ENCODE measurements at places on chromosomes 2 and 18.

DNA sequence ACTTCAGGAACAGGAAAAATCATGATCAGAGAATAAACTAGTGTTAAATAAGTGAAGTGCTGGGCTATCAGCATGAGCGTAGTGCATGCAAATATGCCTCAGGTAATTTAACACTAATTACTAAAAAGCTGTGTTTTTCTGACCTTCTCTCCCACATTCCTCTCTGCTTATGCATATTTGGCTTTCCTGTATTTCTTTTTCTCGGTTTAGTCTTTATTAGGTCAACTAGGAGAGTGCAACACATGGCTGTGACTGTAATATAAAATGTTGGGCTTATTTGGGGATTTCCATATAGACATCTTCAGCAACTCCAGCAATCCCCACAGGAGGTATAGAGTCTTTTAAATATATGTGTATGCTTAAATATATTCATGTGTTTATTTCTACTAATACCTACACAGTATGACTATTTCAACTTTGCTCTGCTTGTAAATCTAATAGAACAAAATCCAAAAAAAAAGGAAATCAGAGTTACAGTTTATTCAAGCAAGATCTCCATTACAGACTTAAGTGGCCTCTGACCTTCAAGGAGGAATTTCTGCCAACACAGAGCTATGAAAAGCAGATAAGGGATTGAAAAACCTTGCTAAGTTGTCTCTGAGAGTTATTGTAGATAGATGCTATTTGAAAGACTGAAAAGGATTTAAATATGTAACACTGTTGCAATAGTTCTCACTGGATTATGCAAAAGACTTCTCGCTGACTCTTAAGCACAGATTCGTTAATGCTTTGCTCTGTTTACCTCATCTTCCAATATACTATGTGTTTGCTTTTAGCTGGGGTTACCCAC is 359.5 kb upstream of the RGPD4 start:
- DNase-seq = no peak

DNA sequence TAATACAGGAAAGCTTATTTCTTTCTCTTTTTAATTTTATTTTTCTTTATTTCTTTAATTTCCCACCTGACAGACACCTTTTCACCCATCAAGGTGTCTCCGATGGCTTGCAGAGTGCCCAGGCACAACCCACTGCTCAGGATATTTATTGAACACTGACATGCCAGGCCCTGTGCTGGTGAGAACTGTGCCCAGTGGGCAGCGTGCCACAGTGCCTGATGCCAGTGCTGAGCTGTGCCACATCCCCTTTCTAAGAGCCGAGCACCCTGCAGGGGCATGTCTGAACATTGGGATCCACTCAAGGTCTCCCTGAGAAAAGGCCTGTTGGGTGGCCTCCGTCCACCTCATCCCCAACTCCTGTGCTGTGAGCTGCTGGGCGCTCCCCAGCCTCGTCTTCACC is 158.6 kb upstream of the RAB6C start:
- DNase-seq = no peak

GRCh38 chr2:32235315-32235714 is 29.4 kb downstream of the NLRC4 start:
- no peak for DNase-seq

DNA sequence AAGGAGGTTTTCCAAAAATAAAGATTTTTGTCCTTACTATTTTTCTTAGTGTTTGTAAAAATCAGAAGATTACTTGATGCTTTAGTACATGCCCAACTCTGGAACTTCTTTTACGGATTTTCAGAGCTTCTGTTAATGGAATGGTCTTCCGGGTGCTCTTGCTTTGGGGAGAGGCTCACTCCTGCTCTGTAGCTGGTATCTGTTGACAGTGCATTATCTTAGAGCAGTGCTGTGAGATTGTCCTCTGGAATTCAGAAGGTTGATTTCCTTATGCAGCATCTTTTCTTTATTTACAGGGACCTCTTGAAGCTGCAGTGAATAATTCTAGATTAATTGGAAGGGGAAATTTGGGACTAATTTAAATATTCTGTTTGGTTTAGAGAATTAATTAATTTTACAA is 4.6 kb downstream of the MAPRE2 start:
- DNase-seq = no peak

- DNase-seq = peak; percentile 74
Measured at GRCh38 chr2:42072349-42073118, 24.7 kb downstream of the PKDCC start.

DNA sequence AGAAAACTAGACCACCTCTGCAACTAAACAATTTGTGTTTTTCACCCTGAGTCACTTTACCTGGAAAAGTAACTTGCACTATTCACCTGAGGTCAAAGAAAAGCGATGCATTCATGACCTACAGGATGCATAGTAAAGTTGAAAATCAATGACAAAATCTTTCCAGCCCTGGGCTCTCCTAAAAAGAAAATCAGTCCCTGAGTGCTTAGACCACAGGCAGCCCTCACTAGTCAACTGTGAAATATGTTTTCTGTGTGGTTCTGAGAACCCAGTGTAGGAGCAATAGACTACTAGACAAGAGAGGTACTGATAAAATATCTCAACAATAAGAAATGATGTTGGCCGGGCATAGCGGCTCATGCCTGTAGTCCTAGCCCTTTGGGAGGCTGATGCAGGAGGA is 133.1 kb downstream of the TXNL1 start:
- DNase-seq = no peak

DNA sequence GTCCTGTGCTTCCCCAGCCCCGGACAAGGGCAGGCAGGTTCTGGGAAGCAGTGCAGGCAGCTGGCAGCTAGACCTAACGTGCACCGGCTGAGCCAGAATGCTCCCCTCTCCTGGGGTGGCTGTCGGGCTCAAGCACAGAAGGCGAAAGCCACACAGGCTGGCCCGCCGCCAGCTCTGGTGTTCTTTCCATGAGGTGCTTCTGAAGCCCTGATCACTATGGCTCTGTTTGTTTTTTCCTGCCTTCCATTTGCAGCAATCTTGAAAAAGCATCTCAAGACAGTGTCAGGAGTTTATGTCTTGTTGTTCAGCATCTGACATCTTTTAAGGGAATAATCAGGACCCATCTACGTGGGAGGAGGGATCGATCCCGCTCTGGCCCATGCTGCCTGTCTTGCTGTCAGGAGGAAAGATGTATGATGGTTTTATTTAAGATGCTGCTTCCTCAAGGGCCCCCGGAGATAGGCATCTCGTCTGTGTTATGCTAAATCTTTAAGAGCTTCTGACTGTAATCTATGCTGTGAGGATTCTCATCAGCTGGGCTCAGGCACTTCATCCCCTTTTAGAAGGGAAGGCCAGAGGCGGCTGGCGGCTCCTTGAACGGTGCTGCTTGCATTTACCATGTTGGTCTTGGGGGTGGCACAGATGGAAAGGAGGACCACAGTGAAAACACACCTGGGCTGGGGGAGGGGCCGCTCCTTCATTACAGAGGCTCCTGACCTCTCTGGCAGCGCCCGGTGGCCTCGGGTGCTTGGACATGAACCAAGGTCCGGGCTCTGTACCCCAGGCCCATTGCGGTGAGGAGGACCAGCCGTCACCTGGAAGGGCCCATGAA is 118.5 kb upstream of the HDAC4 start:
- DNase-seq = peak; percentile 60

- no peak for DNase-seq
Measured at GRCh38 chr2:41910126-41910525, 137.7 kb upstream of the PKDCC start.

DNA sequence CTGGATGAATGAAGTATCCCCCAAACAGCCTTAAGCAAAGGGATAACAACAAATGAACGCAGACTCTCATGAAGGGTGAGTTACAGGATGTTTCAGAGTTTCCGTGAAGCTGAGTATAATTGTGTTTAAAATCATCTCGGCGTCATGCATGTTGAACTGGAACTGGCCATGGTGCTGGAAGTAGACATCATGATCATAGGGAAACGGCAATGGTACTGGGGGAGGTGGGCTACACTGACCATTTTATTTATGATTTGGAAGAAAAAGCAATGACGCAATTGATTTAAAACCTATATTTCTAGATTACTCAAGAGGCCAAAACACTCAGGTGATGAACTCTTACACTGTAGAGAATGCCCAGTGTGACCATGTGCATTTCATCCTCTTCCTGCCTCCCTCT is 387.9 kb upstream of the MYT1L start:
- peak; percentile 28 for DNase-seq

DNA sequence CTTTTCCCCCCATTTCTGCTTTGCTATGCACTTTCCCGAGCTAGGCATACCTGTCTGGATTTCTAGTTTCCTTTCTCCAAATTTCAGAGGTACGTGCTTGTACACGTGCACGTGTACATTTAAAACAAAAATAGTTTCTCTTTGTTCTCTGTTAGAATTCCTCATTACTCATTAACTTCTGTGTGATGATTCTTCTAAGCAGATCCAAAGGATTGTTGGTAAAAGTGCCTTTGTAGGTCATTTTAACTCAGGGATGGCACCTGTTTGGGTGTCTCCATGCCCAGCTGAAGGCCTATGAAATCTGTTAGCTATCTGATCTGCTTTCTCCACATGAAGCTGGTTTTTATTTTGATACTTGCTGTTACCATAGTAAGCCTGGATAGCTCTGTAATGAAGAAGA is 264.3 kb downstream of the LPIN1 start:
- no peak for DNase-seq

GRCh38 chr2:157336137-157337010 is 10.8 kb upstream of the ERMN start:
- peak; percentile 63 for DNase-seq

DNA sequence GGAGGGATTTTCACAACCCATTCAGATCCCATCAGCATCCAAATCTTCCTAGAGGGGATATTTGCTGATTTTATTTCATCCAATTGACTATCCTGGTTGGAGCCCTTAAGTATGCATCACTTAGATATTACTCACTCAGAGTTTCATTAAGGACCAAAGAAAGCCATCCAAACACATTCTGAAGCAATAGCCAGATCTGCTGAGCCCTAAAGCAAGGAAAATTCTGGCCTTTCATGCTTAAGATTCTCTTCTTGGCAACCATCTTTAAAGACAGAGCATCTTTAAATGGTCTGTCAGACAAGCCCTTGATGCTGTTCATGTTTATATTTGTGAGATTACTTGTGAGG is 40.9 kb upstream of the C1D start:
- no peak for DNase-seq

DNA sequence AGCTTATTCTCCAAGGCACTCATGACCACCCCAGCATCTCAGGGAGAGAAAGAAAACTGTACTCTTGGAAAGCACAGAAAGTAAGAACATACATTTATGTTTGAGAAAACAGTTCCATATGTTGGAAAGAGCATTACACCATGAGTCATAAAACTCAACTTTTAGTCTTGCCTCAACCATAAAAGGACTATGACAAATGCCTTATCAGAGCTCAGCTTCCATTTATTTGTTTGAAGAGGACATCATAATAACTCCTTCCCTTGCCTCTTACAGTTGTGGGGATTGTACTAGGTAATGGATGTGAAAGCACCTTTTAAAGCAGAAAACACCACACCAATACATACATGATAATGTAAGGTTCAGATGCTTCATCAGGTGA is 370.8 kb downstream of the LNPK start:
- no peak for DNase-seq

DNA sequence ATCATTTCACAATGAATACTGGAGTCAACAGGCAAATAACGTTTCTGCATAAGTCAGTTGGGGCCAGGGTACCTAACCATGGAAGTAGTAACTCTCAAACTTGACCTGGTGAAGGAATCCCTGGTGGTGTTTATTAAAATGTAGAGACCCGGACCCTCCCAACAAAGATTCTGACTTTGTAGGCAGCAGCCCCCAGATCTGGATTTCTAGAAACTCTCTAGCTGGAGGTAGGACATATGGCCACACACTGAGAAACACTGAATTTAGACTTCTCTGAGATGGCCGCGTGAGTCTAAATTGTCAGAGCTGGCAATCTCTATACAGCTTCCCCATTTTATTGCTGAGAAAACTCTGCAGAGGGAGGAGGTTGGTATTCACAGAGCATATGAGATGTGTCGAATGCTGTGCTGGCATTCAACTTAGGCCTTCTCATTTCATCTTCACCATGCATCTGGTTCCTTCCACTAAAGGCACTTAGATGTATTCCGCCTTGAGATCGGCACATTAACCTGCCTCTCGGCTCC is 278.1 kb downstream of the CYRIA start:
- no peak for DNase-seq

DNA sequence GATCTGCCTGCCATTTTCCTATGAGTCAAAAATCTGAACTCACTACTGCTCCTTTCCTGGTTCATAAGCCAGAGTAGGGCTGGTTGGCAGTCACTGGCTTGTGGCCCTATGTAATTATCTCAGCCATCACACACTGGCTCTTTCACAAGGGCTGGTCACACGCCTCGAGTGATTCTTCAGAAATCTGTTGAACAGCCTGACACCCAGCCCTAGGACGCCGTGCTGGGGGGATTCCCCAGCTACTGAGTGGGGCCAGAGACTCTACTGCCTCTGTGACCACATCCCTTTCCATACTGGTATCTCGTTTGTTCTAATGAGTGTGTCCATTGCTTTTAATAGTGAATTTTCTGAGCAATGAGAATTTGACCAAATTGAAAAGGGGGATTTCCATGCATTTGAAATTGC is 45.8 kb upstream of the RBM44 start:
- no peak for DNase-seq

DNA sequence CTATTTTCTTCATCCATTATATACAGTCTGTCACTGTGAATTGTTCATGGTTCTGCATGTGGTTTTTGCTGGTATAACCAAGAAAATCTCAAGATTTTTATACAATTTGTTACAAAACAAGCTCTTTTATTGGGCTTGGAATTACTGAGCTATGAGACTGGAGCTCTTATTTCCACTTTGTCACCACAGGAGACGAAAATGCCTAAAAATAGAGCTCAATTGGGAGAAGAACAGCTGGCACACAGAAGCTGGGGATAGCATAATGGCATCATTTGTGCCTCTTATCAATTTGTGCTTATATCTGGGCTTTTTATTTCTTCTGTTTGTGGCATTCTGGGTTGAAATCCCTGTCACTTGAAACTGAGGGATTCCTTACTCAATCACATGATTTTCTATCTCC is 219.1 kb downstream of the CALCRL start:
- no peak for DNase-seq

DNA sequence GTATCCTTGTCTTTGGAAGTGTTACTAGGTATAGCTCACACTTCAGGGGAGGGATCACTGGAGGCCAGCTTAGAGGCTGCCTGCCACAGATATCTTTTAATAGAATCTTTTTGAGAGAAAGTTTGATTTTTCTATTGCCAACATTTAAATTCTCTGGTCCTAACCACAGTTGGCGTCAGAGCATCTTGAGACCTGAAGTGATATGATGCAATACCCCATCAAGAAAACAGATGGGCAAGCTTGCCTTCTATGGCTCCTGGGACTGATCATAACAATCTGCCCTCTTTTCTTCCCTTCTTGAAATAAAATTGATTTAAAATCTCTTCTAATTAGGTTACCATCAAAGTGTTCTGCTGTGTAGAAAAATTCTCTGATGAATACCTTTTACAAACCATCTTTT is 105.5 kb upstream of the ACKR3 start:
- no peak for DNase-seq

All from RPMI8226 (cell line).